ENCODE measurements at places on chromosomes 16 and 17.

GRCh38 chr17:62688398-62689160, 61.1 kb downstream of the MRC2 start:
- no peak for DNase-seq

DNA sequence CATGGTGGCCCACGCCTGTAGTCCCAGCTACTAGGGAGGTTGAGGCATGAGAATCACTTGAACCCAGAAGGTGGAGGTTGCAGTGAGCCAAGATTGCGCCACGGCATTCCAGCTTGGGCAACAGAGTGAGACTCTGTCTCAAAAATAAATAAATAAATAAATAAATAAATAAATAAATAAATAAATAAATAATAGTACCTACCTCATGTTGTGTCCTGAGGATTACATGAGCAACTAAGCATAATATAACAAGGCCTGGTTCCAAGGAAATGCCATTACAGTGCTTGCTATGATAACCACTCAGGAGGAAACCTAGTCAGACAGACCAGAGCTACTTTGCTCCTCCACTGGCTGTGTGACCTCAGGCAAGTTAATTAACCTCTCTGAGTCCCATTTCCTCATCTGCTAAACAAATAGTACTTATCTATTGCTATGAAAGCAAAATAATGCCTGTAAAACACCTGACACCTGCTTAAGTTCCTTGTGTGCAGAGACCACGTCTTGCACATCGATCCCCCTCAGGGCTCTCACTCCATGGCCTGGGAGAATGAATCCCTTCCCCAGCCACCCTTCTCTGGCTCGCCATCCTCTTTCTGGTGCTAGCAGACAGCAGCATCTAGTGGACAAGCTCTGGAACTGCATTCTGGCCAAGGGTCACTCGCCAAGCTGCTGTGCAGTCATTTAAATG, 7.5 kb downstream of the EPOP start:
- DNase-seq, result peak; percentile 66

DNA sequence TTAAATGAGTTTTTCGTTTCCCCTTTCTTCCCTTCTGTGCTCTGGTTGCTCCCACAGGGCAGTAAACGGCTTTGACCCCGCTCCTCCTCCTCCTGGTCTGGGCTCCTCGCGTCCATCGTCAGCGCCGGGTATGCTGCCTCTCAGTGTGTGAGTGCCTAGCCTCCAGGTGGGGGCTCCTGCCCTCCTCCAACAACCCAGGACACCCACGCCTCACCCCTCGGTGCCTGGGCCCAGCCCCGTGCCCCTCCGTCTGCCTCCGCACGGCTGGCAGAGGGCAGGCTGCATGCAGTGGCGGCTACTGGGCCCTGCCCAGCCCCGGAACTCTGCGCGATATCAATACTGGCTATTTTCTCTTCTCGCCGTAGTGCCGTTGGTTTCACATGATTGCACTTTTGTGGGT, 31.2 kb downstream of the NDEL1 start:
- DNase-seq, result no peak

DNA sequence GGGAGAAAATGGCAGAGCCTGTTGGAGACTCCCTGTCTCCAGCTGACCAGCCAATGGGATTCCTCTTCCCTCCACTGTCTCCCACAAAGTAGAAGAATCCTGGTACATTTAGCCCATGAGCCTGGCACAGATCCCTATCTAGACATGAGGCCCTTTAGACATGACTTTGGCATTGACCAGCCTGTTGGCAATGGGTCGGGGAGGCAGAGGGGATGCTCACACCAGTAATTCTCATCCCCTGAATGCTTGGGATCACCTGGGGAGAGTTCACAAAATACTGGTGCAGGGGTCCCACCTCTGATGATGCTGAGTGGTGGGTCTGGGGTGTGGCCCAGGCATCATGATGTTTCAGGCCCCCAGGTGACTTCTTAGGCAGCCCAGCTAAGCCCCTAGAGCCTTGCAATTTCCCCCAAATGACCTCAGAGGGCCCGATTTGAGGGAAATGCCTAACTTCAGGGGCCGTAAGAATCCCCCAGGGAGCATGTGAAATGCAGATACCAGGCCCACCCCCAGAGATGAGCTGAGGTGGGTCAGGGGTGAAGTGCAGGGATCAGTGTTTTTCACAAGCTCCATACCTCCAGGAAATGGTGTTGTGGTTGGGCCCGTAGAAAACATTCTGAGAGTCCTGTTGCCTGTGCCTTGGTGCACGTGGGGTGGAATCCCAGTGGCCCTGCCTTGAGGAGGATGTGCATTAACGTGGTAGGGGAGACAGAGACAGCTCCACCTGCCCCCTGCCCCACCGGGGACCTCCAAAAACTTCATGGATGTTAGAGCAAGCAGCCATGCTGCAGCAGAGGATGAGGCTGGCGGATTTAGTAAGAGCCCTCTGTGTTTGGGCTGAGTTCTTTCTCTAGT, 42.1 kb downstream of the SNX20 start:
- DNase-seq, result no peak

- peak; percentile 84 for DNase-seq
Observed at GRCh38 chr17:80826955-80827645, 164.5 kb upstream of the CHMP6 start.

DNA sequence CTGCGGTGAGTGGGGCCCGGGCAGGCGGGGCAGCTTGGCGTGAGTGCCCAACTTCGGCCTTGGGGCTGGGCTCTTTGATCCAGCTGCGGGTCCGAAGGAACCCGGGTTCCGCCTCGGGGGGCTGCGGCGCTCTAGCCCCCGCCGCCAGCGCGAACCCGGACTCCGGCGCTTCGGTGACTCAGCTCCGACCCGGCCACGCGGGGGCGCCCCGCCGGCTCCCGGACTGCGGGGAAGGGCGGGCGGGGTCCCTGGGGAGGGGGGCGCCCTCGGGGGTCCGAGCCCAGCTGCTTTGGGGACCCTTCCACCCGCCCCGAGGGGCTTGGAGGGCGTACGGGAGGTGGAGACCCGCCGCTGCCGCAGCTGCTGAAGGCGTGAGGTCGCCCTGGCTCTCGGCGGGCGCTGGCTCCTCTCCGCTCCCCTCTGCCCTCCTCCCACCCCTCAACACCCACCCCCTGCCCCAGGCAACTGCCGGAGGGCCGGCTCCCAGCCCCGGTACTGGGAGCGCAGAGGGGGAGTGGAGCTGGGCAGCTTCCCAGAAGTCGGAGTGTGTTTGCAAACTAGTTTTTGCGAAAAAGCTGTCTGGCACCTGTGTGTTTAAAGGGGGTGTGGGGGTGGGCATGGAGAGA, 516 bp downstream of the CPNE2 start:
- peak; percentile 50 for DNase-seq

- DNase-seq, result no peak
Observed at GRCh38 chr17:83183145-83183948, 103.9 kb downstream of the METRNL start.

DNA sequence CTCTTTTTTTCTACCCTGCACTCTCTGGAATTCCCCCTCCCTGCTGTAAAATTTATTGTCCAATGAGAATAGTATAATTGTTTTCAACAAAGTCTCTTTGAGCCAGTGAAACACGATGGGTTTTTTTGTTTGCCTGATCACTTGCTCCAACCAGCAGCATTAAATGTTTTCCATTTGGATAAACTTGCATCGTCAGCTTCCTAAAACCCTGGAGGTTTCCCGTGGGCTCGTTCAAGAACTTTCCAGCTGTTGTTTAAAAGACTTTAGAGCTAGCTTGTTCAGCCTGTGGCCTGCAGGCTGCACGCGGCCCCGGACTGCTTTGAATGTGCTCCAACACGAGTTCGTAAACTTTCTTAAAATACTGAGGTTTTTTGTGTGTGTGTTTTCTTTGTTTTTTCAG, 14.9 kb downstream of the NAGPA start:
- no peak for DNase-seq

GRCh38 chr17:70137451-70138230, 31.7 kb upstream of the KCNJ2 start:
- peak; percentile 56 for DNase-seq

DNA sequence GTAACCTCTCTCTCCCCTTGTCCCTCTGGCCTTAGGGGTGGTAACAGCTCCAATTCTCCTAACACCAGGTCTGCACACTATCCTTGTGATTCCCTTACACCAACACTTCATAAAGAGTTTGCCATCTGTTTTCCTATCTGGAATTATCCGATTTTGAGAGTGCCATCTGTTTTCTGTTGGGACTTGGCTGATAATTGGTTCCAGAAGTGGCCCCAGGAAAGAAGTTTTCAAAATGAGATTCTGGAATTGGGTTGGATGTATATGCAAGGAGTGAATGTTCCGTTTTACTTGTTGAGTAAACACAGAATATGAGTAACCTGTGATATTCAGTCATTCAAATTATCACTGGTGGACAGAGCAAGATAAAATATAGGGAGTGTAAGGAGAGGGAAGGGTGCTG, 134.1 kb upstream of the HS3ST3A1 start:
- DNase-seq, result no peak

- DNase-seq, result no peak
Observed at GRCh38 chr17:3503285-3503684, 27.5 kb downstream of the ASPA start.

DNA sequence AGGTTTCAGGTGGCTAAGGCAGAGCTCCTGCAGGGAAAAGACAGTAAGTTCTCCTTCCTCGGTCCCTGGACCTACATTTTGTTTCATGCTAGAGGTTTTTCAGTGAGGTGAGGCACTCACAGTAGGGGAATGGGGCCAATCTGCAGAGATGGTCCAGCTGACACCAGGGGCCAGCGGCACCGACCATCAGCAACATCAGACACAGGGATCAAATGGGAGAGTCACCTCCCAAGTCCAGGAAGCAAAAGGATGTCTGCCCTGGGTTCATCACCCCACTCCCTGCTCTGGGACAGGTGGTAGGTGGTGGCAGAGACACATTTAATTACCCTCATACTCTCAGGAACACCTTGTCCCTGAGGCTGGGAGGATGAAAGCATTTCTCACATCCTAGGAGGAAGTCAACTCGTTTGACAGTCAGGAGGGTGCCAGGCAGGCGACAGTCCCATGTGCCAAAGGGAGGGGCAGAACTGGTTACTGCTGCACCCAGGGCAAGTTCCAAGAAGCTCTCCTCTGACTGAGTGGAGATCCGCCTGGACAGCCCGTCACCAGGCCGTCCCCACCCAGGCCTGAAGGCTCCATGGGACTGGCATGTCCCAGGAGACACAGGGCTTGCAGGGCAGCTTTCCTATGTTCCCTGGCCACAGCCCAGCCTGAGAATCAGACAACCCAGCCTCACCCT, 19.2 kb downstream of the ATP6V0D1 start:
- DNase-seq, result no peak

- DNase-seq, result no peak
Observed at GRCh38 chr16:78213751-78214150, 114.3 kb downstream of the WWOX start.

- no peak for DNase-seq
Observed at GRCh38 chr17:30333503-30334360, at the start of gene TMIGD1. Gene TMIGD1, minus strand, starts transcription at chr17:30334057. Its CDS starts 1,924 bp downstream, at chr17:30332133.

- DNase-seq, result peak; percentile 99
Observed at GRCh38 chr16:29805232-29806098, 864 bp upstream of the MAZ start.

DNA sequence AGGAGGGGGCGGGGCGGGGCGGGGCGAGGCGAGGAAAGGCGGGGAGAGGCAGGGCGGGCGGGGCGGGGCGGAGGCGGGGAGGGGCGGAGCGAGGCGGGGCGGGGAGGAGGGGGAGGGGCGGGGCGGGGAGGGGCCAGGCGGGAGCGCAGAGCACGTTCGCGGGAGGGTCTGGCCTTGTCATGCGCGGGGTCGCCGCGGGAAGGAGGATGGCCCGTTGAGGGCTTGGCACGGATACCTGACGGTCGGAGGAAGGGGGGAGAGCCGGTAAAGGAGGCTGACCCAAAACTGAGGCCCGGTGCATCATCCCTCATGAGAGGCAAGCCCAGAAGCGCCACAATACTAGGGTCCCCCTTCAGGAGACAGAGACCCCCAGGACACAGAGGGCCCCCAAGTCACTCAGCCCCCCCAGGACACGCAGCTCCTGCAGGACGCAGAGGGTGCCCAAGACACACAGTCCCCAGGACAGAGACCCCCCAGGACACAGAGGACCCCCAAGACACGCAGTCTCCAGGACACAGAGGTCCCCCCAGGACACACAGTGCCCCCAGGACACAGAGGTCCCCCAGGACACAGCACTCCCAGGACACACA, 593 bp upstream of the WDR45B start:
- DNase-seq, result no peak

GRCh38 chr17:75650874-75651273, 16.1 kb downstream of the RECQL5 start:
- no peak for DNase-seq

DNA sequence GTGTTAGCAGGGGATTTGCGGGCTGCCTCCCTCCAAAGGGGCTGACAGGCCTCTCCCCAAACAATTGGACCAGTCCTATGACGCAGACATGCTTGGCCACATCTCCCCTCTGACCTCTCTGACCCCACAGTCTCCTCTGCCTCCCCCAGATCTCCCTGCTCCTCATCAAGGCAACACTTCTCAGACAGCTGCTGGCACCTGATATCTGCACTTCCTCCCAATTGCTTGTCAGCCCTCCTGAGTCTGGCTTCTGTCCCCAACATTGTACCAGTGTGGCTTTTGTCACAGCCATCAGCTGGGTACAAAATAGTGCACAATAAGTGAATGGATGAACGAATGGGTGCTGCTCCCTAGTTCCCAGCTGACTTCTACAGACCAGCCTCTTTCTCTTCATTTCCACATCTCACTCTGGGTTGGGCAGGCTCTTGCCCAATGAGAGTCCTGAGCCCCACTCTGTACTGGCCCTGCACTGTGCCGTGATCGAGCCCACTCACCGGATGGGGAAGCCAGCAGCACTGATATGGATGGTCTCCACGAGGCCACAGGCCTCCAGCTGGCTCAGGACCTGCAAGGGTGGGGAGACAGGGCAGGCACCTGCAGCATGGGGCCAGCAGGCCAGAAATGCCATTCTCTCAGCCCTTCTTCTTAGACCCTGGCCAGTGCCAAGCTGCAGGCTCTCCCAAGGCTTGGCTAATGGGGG, 17.1 kb downstream of the ZNHIT3 start:
- DNase-seq, result no peak

GRCh38 chr17:72937707-72938106, 154.8 kb downstream of the SLC39A11 start:
- DNase-seq, result no peak

GRCh38 chr16:11708421-11708820, 34.2 kb downstream of the TXNDC11 start:
- no peak for DNase-seq

DNA sequence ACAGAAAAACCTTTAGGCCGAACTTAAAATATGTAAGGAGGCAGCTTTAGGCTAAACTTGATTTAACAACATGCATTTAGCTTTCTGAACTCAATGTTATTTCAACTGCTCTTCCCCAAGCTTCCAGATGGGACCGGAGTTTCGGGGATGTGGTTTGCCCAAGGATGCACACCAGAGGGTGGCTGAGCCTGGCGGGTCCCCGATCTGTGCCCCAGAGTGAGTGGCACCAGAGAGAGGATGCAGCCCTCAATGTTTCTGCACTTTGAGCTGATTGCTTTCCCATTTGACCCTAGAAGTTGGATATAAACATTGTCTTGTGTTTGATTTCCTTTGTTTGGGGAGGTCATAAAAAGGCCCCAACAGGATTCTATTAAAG, 348.0 kb upstream of the TNRC6C start:
- no peak for DNase-seq

GRCh38 chr17:72598695-72599094, 477.9 kb downstream of the SOX9 start:
- no peak for DNase-seq
